Left ventricle myocardium inferior (tissue), 1 donor: ENCODE measurements at places on chromosomes 11 and 22. TPM values are rescaled to one million over a fixed set of nuclear protein-coding genes. Genes with fewer than 3 reads are reported as not detected.

The MAJIN gene
- not detected for total RNA-seq

The FIBIN gene
- total RNA-seq, result 10.5 TPM

The APOBEC3C gene
- total RNA-seq, result 25.1 TPM

The RHOG gene
- 23.1 TPM for total RNA-seq

The C11orf16 gene
- total RNA-seq, result not detected

The SDHAF2 gene
- 38.1 TPM for total RNA-seq

The LIN7C gene
- 15.5 TPM for total RNA-seq

The CHRNA10 gene
- 1.0 TPM for total RNA-seq

The MN1 gene
- 7.7 TPM for total RNA-seq

- H3K4me3 ChIP-seq, result no peak overlapping the region
- H3K4me1 ChIP-seq, result no peaks in the 10 kb centered on the region
- no peak for DNase-seq
- no peak overlapping the region for H3K27ac ChIP-seq
- no peaks in the 10 kb centered on the region for H3K36me3 ChIP-seq
These were observed 346.4 kb upstream of the MTNR1B start for GRCh38 chr11:92623055-92623454.

DNA sequence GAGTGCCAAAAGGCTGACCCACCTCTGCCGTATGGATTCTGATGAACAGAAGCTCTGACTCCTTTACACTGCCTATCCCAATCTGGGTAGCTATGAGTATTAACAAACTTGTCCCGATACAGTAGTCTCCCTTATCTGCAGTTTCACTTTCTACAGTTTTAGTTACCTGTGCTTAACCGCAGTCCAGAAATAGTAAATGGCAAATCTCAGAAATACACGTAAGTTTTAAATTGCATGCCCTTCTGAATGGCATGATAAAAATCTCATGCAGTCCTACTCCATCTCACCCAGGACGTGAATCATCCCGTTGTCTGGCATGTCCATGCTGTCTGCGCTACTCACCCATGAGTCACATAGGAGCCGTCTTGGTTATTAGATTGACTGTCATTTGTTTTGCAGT, 68.8 kb downstream of the SNX19 start:
- no peak overlapping the region for H3K27ac ChIP-seq
- H3K4me3 ChIP-seq, result no peak overlapping the region
- no peaks in the 10 kb centered on the region for H3K27me3 ChIP-seq
- DNase-seq, result no peak
- no peaks in the 10 kb centered on the region for H3K4me1 ChIP-seq

DNA sequence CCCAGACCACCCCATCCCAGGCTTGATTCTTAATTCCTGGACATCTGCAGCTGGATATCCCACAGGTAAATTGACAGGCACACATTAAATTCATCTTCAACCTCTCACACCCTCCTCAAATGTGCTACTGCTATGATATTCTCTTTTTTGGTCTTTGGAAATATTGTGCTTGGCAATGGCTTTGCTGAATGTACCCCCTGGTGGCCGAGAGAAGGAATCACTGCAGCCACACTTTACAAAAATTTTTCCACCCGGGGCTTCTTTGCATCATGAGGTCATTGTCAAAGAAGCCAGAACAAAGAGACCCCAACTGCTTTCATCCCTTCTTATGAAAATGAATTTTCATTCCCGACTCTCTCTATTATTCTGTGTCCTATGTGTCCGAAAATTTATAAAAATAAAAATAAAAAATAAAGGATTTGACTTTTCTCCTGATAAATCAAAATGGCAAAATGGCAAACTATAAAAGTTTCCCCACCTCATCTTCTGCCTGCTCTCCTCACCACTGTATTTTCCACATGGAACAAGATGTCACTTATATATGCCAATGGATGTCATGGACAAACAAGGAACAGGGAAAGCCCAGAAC, 15.0 kb upstream of the CYB5R2 start:
- H3K27me3 ChIP-seq, result peaks cover 33% of the 10 kb centered on the region
- H3K36me3 ChIP-seq, result no peaks in the 10 kb centered on the region
- no peak overlapping the region for H3K4me3 ChIP-seq

- H3K4me1 ChIP-seq, result no peaks in the 10 kb centered on the region
- DNase-seq, result no peak
- no peak overlapping the region for H3K4me3 ChIP-seq
- no peak overlapping the region for H3K27ac ChIP-seq
These were observed 1297.5 kb downstream of the LRRC4C start for GRCh38 chr11:40161854-40162410.

GRCh38 chr22:40757071-40757470, 62.1 kb downstream of the SLC25A17 start:
- H3K4me1 ChIP-seq, result no peaks in the 10 kb centered on the region
- no peak overlapping the region for H3K4me3 ChIP-seq
- DNase-seq, result no peak
- H3K36me3 ChIP-seq, result no peaks in the 10 kb centered on the region
- H3K27me3 ChIP-seq, result no peaks in the 10 kb centered on the region

GRCh38 chr11:120539667-120540369, 28.3 kb downstream of the GRIK4 start:
- H3K27me3 ChIP-seq, result peaks cover 5% of the 10 kb centered on the region
- no peaks in the 10 kb centered on the region for H3K36me3 ChIP-seq
- no peak for DNase-seq
- no peak overlapping the region for H3K4me3 ChIP-seq
- no peak overlapping the region for H3K27ac ChIP-seq
- peaks cover 23% of the 10 kb centered on the region for H3K4me1 ChIP-seq

GRCh38 chr11:116581349-116581748, 191.4 kb downstream of the BUD13 start:
- no peak overlapping the region for H3K4me3 ChIP-seq
- H3K4me1 ChIP-seq, result peaks cover 40% of the 10 kb centered on the region
- H3K36me3 ChIP-seq, result no peaks in the 10 kb centered on the region
- no peak for DNase-seq

DNA sequence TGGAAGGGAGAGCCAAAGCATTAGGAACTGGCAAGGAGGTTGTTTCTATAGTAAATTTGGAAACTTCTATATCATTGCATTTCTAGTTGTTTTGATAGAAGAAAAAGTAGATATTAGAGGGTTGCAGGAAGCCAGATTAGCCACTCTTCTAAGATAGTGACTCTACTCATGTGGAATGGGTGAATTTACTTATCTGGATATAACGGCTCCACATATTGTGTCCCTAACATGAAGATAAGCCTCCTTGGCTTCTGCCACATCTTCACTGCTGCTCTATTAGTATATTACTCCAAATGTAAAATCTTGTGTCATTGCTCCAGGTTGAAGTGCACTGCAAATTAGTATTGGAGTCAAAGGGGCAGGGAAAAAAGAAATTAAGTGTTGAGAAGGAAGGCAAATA, 283.3 kb downstream of the CASP12 start:
- H3K27ac ChIP-seq, result no peak overlapping the region
- H3K4me3 ChIP-seq, result no peak overlapping the region
- H3K27me3 ChIP-seq, result no peaks in the 10 kb centered on the region
- H3K4me1 ChIP-seq, result peaks cover 3% of the 10 kb centered on the region

- H3K27me3 ChIP-seq, result no peaks in the 10 kb centered on the region
- H3K36me3 ChIP-seq, result peaks cover 90% of the 10 kb centered on the region
- no peak overlapping the region for H3K27ac ChIP-seq
- DNase-seq, result no peak
These were observed 38.8 kb downstream of the CLDN25 start for GRCh38 chr11:113818426-113818825.

- no peak for DNase-seq
- H3K27ac ChIP-seq, result no peak overlapping the region
- peaks cover 56% of the 10 kb centered on the region for H3K4me1 ChIP-seq
- H3K27me3 ChIP-seq, result no peaks in the 10 kb centered on the region
- H3K4me3 ChIP-seq, result no peak overlapping the region
- H3K36me3 ChIP-seq, result no peaks in the 10 kb centered on the region
These were observed 72.7 kb downstream of the AMBRA1 start for GRCh38 chr11:46520971-46521745.

- no peaks in the 10 kb centered on the region for H3K36me3 ChIP-seq
- no peak overlapping the region for H3K27ac ChIP-seq
- no peak for DNase-seq
- H3K4me3 ChIP-seq, result no peak overlapping the region
- H3K27me3 ChIP-seq, result peaks cover 20% of the 10 kb centered on the region
These were observed 555.3 kb downstream of the BUD13 start for GRCh38 chr11:116217441-116217840.

DNA sequence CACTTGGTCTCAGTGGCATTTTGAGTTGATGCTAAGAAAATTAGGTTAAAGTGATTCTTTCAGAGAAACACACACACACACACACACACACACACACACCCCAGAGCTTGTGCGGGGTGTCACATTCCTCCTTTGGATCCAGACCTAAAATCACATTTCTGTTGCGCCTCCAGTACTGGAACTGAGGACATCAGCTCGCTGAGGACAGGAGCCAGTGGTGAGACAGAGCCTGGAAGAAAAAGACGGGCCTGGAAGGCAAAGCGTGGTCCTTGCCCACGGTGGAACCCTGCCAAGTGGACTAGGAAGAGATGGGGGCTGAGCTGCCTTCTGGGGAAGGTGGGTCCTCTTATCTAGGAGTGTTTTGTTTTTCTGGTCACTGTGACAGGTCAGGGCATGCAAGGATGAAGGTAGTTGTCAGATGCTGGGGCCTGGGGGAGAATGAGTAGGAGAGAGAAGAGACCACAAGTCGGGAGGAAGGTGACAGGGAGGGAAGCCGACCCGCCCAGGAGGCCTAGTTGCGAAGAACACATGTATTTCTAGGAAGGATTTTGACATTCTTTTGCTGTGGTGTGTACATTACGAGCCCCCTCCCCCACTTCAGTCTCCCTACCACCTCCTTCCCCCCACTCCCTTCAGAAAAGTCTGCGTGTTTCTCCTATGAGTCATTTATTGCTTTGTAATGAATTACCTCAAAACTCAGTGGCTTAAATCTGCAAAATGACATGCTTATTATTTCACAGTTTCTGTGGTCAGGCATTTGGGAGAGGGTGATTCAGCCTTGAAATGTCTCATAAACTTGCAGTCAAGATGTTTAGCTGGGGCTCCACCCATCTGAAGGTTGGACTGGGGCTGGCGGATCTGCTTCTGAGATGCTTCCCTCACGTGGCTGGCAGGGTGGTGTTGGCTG, 4.8 kb upstream of the ELFN2 start:
- H3K4me1 ChIP-seq, result peaks cover 11% of the 10 kb centered on the region
- peaks cover 93% of the 10 kb centered on the region for H3K27me3 ChIP-seq
- H3K27ac ChIP-seq, result no peak overlapping the region

DNA sequence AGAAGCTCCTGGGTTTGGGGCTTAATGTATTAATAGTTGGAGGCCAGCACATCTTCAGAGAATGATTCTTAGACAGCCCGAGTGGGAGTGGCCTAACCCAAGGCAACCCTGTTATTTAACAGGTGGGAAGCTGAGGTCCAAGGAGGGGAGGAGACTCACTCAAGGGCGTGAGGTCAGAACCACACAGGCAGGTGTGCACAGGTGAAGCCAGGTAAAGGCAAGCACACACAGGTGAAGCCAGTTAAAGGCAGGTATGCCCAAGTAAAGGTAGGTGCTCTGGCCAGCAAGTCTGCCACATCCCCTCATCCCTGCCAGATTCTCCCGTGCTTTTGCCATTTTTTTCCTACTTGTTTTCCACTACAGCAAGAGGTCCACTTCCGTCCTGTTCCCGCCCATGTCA, 2.9 kb upstream of the SHANK2 start:
- no peak overlapping the region for H3K4me3 ChIP-seq
- peaks cover 87% of the 10 kb centered on the region for H3K27me3 ChIP-seq
- peaks cover 28% of the 10 kb centered on the region for H3K4me1 ChIP-seq
- no peak for DNase-seq
- no peak overlapping the region for H3K27ac ChIP-seq

DNA sequence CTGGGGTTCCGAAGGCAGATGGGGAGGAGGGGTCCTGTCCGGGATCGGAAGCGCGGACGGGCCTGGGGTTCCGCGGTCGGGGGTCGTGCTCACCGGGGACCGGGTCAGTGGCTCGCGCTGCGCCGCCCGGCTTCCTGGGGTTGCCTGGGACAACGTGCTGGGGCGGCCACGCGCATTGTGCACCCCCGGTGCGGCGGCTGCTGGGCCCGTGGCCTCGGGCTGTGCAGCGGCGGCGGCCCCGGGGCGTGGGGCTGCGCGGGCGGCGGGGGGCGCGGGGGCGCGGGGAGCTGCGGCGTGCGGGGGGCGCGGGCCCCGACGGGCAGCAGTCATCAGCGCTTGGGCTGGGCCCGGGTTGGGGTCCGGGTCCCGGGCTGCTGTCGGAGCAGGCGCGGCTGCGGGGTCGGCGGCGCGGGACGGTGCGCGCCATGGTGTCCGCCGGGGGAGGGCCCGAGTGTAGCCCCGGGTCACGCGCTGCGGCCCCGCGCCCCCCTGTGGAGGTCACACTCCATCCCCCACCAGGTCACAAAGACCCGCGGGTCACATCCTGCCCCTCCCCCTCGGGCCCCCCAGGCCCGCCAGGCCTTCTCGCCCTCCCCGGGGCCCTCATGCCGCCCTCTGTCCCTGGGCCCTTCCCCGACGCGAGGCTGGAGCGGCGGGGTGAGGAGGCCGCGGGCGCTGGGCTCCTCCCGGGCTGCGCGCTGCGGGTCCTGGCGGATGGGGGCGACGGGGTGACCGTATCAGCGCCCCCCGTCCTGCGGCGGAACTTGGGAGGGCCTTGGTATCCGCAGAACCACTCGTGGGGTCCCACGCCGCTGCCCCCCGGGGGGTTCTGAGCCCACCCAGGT, at the start of gene TTLL8:
Gene TTLL8, minus strand, starts transcription at position 238 of the 845 bp plus-strand sequence.
- no peak for DNase-seq
- no peaks in the 10 kb centered on the region for H3K36me3 ChIP-seq
- no peak within 1 kb of the TSS for H3K27ac ChIP-seq

- DNase-seq, result no peak
- H3K4me1 ChIP-seq, result peaks cover 8% of the 10 kb centered on the region
- H3K27ac ChIP-seq, result no peak overlapping the region
- H3K4me3 ChIP-seq, result no peak overlapping the region
- peaks cover 99% of the 10 kb centered on the region for H3K27me3 ChIP-seq
These were observed 51.6 kb downstream of the CYTH4 start for GRCh38 chr22:37333724-37334460.

GRCh38 chr11:68025047-68025446, 5.4 kb upstream of the NDUFS8 start:
- peaks cover 5% of the 10 kb centered on the region for H3K36me3 ChIP-seq
- no peak overlapping the region for H3K27ac ChIP-seq
- no peak overlapping the region for H3K4me3 ChIP-seq
- H3K4me1 ChIP-seq, result peaks cover 8% of the 10 kb centered on the region
- no peak for DNase-seq
- H3K27me3 ChIP-seq, result no peaks in the 10 kb centered on the region

DNA sequence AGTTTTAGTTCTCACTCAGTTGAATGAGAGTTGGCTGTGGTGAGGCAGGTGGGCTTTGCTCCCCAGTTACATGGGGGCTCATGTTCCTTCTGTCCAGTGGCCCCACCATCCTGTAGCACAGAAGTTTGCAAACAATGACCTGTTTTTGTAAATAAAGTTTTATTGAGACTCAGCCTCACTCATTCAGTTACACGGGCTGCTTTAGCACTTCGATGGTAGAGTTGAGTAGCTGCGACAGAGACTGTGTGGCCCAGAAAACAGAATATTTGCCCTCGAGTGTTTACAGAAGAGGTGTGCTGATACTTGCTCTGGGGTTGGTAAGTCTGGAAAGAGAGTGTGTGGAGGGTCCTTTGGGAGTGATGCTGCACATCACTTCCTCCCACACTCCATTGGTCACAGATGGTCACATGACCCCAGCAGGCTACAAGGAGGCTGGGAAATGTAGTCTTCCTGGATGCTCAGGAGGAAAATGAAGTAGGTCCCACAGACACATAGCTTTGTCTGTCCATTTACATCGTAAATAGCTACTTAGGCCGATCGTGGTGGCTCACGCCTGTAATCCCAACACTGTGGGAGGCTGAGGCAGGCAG, 34.6 kb downstream of the IFT27 start:
- no peak overlapping the region for H3K27ac ChIP-seq
- no peak overlapping the region for H3K4me3 ChIP-seq
- DNase-seq, result no peak

GRCh38 chr11:17855531-17856290, 121.1 kb downstream of the KCNC1 start:
- no peak overlapping the region for H3K4me3 ChIP-seq
- H3K27me3 ChIP-seq, result no peaks in the 10 kb centered on the region
- H3K36me3 ChIP-seq, result no peaks in the 10 kb centered on the region
- H3K4me1 ChIP-seq, result no peaks in the 10 kb centered on the region
